ENCODE measurements at places on chromosomes 1 and 21. TPM values are rescaled to one million over a fixed set of nuclear protein-coding genes. Genes with fewer than 3 reads are reported as not detected.

The AADACL3 gene
- total RNA-seq, result not detected

The TNFRSF8 gene
- 0.20 TPM for total RNA-seq

The NBPF14 gene
- total RNA-seq, result 27.7 TPM

The CHODL gene
- total RNA-seq, result not detected

The HSD17B7 gene
- 22.1 TPM for total RNA-seq

The ZYG11A gene
- total RNA-seq, result 0.09 TPM

Data from T-cell (primary cell).